NCI-H1436 treated with DMSO at 0.1 percent for 48 hours (cell line): ENCODE measurements at places on chromosomes 4 and X.

DNA sequence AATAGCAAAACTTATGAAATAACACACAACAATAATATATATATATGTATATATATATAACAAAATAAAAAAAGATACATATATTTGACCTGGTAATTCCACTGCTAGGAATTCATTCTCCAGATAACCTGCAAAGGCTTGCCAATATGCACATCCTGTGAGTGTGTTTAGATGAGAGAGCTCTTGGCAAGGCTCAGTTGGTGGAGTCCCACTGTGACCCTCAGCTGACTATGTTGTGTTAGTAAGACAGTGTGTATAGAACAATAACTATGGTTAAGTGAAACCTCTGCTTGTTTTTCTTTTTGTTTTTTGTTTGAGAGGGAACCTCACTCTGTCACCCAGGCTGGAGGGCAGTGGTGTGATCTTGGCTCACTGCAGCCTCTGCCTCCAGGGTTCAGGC, 39.5 kb upstream of the RBMX start:
- DNase-seq: no peak

- no peak for DNase-seq
These were observed 28.4 kb upstream of the COX7B2 start for GRCh38 chr4:46937493-46937892.

- no peak for DNase-seq
These were observed 460.3 kb downstream of the MID1IP1 start for GRCh38 chrX:39261446-39262147.

- no peak for DNase-seq
These were observed 157.1 kb upstream of the FTHL17 start for GRCh38 chrX:31228909-31229308.

- DNase-seq: no peak
These were observed 9.5 kb downstream of the IDS start for GRCh38 chrX:149495573-149496071.

DNA sequence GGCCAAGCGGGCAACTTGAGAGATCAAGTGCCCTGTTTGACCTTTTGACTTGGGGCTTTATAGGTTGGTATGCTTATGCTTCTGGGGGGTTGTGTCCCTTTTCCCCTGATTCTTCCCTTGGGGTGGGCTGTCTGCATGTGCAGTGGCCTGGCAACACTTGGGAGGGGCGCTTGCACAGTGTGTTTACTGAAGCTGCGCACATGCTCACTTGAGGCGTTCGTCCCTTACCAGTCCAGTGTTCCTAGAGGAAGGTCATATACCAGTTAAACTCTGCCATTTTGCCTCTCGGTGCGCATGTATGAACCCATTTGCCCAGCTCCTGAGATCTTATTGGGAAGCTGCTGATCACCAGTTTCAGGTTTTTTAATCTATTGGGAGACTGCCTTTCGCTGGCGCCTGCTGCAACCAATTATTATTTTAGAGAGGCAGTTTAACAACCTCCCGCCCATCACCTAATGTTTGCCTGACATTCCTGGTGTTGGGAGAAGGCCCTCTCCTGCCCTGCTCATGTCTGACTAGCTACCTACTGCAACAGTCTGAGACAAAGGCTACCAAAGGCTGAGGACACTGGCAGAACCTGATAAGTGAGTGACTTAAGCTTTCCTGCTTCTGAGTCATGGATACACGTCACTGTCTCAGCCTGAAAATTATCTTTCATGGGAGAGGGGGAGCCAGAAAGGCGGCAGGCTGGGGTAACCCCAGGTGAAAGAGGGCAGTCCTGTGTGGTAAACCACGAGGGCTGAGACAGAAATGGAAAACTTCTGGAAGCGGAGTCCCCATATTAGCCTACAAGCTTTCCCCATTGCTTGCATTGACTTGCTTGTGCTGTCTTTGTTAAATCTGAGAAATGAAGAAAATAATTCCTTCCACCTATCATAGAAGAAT, 97.6 kb downstream of the CPE start:
- no peak for DNase-seq

GRCh38 chr4:13917015-13917414, 289.5 kb upstream of the BOD1L1 start:
- DNase-seq: no peak
